HFFc6 (cell line): ENCODE measurements at places on chromosomes 5 and 9. TPM values are rescaled to one million over a fixed set of nuclear protein-coding genes. Genes with fewer than 3 reads are reported as not detected.

OBP2B gene
- total RNA-seq, result not detected in 3 replicates

DNA sequence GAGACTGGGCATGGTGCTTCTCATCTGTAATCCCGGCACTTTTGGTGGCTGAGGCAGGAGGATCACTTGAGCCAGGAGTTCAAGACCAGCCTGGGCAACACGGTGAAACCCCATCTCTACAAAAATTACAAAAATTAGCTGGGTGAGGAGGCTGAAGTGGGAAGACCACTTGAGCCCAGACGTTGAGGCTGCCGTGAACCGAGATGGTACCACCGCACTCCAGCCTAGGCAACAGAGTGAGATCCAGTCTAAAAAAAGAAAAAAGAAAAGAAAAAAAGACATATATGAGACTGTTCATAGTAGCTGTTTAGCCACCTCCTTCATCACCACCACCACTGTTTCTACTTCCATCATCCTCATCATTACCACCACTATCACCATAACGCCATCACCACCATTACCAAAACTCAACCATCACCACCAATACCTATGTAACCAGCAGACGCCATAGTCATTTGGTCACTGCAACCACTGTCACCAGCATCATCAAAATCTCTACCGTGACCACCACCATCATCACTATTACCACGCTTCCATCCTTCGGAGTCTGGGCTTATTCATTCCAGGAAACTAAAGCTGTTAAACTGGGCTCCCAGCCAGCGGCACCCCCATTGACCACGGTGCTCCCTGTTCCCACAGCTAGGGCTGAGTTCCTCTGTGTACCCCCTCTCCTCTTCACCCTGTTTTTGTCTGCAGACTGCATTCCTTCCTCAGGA, 8.4 kb upstream of the KIF12 start:
- no peak for DNase-seq

- DNase-seq, result no peak
These were observed 41.9 kb downstream of the TGFBI start for GRCh38 chr5:136070486-136071285.

DNA sequence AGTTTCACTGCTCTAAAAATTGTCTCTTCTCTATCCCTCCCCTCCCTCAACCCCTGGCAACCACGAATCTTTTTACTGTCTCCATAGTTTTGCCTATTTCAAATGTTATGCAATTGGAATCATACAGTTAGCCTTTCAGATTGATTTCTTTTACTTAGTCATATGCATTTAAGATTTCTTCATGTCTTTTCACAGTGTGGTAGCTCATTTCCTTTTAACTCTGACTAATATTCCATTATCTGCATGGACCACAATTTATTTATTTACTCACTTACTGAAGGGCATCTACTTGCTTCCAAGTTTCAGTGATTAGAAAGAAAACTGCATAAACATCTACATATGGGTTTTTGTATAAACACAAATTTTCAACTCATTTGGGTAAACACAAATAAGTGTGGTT, 372.3 kb downstream of the CDH18 start:
- DNase-seq, result no peak

DNA sequence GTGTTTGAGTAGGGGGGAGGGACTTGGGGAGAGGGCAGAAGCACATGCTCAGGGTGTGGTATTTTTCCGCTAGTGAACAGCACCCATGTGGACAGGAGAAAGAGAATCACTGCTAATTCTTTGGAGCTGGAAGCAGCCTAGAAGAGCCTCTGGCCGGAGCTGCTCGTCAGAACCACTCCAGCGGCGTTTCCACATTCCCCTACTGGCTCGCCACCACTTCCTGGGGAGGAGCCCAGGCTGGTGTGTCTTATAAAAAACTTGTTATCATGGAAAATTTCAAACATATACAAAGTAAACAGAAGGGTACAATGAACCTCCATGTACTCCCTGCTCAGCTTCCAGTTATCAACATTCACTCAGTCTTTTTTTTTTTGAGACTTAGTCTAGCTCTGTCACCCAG, 26.7 kb downstream of the LHX2 start:
- no peak for DNase-seq

EPB41L4A gene
- not detected in 3 replicates for total RNA-seq

ZMYND19 gene
- 26.2 to 34.0 TPM (median 28.0 TPM) in 3 replicates for total RNA-seq

HTR1A gene
- total RNA-seq, result not detected in 3 replicates

GRCh38 chr5:147857302-147858129, 21.0 kb upstream of the SCGB3A2 start:
- DNase-seq, result peak; percentile 56

DNA sequence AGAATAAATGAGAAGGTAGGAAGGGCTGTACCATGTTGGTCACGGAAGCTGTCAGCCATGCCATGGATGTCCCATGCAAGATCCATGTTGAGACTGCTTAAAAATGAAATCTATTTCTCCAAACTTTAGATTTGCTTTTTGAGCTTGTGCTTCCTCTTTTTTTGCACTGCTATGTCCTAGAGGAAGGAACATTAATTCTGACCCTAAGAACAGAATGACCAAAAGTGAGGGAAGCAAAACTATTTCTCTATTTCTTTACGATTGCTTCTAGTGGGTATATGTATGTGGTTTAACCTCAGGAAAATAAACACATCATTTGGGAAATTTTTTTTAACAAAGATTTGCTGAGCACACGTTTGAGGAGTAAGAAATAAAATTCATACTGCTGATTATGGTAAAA, 84.6 kb downstream of the USP20 start:
- no peak for DNase-seq

FAXDC2 gene
- total RNA-seq, result 3.2 to 6.4 TPM (median 3.7 TPM) in 3 replicates

MYOZ3 gene
- total RNA-seq, result 0.32 TPM in 1 of 3 replicates, not detected in the others

ST8SIA4 gene
- total RNA-seq, result not detected in 2 replicates

DNA sequence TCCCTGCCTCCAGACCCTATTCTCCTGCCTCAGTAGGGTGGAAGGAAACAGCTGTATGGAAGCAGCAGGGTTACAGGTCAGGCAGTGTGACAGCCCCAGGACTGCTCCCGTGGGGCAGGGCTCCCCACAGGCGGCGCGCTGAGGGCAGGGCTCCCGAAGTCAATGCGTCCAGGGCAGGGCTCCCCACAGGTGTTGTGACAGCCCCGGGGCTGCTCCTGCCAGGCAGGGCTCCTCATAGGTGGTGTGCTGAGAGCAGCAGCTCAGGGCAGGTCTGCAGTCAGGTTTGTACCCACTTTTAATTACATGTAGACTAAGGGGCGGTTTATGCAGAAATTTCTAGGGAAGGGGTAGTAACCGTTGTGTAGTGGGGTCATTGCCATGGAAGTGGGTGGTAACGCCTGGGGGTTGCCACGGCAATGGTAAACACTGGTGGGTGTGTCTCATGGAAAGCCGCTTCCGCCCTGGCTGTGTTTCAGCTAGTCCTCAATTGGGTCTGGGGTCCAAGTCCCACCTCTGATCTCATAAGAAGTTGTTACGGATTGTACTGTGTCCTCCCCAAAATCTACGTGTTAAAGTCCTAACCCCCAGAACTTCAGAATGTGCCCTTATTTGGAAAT, 16.7 kb upstream of the TERT start:
- no peak for DNase-seq

- no peak for DNase-seq
These were observed 126.7 kb downstream of the MED10 start for GRCh38 chr5:6251565-6252102.

- DNase-seq, result no peak
These were observed 561.4 kb downstream of the CAAP1 start for GRCh38 chr9:26331223-26331622.

- peak; percentile 38 for DNase-seq
These were observed 47.8 kb downstream of the THOC3 start for GRCh38 chr5:175920231-175920811.

EQTN gene
- total RNA-seq, result not detected in 3 replicates
